IgD-negative memory B cell (primary cell): ENCODE measurements at places on chromosomes 7 and 10. TPM values are rescaled to one million over a fixed set of nuclear protein-coding genes. Genes with fewer than 3 reads are reported as not detected.

Gene CPN1
- not detected for polyA plus RNA-seq

Gene LRRC61
- polyA plus RNA-seq = 29.1 TPM

Gene OR6V1
- polyA plus RNA-seq = not detected

Gene NACAD
- polyA plus RNA-seq = not detected

Gene RNF148
- not detected for polyA plus RNA-seq

Gene OR9A2
- not detected for polyA plus RNA-seq

Gene CTNNA3
- 1.0 TPM for polyA plus RNA-seq

Gene RPEL1
- not detected for polyA plus RNA-seq

Gene GIMAP5
- 16.3 TPM for polyA plus RNA-seq

Gene HGF
- polyA plus RNA-seq = not detected

Gene COPG2
- polyA plus RNA-seq = 2.3 TPM

Gene SPDYE8
- 0.19 TPM for polyA plus RNA-seq

Gene LFNG
- polyA plus RNA-seq = 1.7 TPM

Gene LMOD2
- polyA plus RNA-seq = not detected
